Heart left ventricle (tissue), 16 donors: ENCODE measurements at places on chromosomes 6 and 20. TPM values are rescaled to one million over a fixed set of nuclear protein-coding genes. Genes with fewer than 3 reads are reported as not detected.
A peak's percentile ranks its signal among the peaks of the same experiment; 100 is the strongest.

GRCh38 chr6:125489579-125490285 lies 188.0 kb upstream of the HDDC2 start:
- no peak for DNase-seq

DNA sequence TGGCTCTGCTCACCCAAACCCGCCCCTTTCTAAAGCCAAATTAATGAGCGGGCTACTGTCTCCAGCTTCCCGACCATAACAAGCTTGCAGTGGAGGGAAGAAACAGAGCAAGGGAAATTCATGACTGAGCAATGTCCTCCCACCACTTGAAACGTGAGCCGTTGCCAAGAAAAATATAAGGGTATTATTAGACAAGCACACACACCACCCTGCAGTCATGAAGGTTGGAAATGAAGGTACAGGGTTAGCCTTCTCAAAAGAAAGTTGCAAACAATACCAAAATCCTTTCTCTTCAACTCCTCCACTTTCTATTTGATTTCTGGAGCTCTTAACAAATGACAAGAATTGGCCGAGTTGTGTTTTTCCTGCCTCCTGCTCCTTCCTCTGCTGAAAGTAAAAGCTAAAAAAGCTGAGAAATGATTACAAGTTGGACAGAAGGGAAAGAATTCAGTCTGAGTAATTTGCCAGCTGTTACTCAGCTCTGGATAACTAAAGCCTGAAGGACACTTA lies 151.1 kb upstream of the B3GAT2 start:
- peak; percentile 31 for DNase-seq

The PHF10 gene
- 63.2 TPM for total RNA-seq

- no peak for DNase-seq
Observed at GRCh38 chr6:82877213-82878195, 188.1 kb downstream of the UBE3D start.

The ZBTB24 gene
- total RNA-seq, result 2.9 TPM

- no peak for DNase-seq
Observed at GRCh38 chr6:140794544-140794943, 1338.2 kb upstream of the GJE1 start.
